ENCODE measurements at places on chromosomes 11 and 22. TPM values are rescaled to one million over a fixed set of nuclear protein-coding genes. Genes with fewer than 3 reads are reported as not detected.

TIMP3 gene
- total RNA-seq: 952 TPM

SHISAL1 gene
- 1.0 TPM for total RNA-seq

CCDC87 gene
- 1.1 TPM for total RNA-seq

CCDC116 gene
- 2.0 TPM for total RNA-seq

FAM111B gene
- total RNA-seq: 0.22 TPM

CARD18 gene
- not detected for total RNA-seq

- no peak overlapping the region for H3K4me3 ChIP-seq
- no peak overlapping the region for H3K27ac ChIP-seq
- no peak for DNase-seq
- no peaks in the 10 kb centered on the region for H3K36me3 ChIP-seq
Measured at GRCh38 chr11:18748766-18749365, 22.9 kb upstream of the IGSF22 start.

- no peaks in the 10 kb centered on the region for H3K27me3 ChIP-seq
- no peak for DNase-seq
- no peaks in the 10 kb centered on the region for H3K36me3 ChIP-seq
- no peaks in the 10 kb centered on the region for H3K4me1 ChIP-seq
- H3K4me3 ChIP-seq: no peak overlapping the region
- no peak overlapping the region for H3K27ac ChIP-seq
Measured at GRCh38 chr22:22609291-22609690, 35.1 kb upstream of the GGTLC2 start.

- no peak overlapping the region for H3K27ac ChIP-seq
- no peak for DNase-seq
- H3K27me3 ChIP-seq: no peaks in the 10 kb centered on the region
Measured at GRCh38 chr11:88651556-88651955, 314.0 kb upstream of the CTSC start.

DNA sequence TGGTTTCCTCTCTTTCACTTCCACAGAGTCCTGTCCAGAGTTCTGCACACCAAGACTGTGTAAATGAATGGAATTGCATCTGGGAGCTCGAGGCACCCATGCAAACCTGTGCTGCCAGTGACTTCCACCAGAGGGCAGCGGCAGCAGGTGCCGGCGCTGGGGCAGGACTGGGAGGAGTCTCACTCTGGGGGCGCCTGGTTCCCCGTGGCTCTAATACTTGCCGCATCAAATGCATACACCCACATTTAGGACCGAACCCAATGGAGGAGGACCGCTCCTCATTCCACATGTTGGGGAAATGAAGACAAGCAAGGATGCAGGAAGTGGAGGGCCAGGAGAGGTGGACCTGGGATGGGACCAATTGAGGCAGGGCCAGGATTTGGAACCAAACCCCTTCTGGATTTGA, 1.1 kb upstream of the CD6 start:
- H3K27ac ChIP-seq: no peak overlapping the region
- H3K4me3 ChIP-seq: no peak overlapping the region
- H3K36me3 ChIP-seq: no peaks in the 10 kb centered on the region
- no peak for DNase-seq
- H3K4me1 ChIP-seq: no peaks in the 10 kb centered on the region
- H3K27me3 ChIP-seq: no peaks in the 10 kb centered on the region
